ENCODE measurements at places on chromosomes 7 and 10.

DNA sequence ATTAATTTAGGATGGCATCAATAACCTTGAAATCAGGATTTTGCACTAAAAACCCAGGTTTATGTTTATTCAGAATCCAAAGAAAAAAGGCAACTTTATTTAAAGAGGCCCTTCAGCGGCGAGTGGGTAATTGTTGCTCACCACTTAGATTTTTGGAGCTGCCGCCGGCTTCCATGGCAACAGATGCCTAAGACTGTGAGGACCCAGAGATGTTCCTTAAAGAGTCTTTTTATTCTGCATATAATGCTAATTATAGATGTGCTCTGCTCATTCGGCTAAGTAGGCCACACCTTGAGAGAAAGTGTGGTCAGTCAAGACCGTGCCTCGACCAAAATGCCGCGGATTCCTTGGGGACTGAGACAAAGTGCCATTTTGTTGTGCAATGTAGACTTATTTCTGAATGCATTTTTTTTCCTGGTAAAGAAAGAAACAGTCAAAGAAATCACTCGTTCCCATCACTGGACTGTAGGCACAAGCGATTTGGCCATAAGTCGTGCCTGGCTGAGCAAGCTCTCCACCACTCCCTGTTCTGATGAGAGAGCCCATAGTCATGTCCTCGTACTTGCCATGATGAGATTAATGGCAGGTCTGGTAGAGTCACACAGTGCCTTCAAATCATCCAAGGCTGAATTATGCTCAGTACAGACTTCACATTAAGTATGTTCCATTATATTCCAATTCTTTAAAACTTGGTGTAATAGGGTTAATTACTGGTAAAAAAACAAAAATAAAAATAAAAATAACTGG lies 21.4 kb upstream of the MGMT start:
- no peak for DNase-seq

DNA sequence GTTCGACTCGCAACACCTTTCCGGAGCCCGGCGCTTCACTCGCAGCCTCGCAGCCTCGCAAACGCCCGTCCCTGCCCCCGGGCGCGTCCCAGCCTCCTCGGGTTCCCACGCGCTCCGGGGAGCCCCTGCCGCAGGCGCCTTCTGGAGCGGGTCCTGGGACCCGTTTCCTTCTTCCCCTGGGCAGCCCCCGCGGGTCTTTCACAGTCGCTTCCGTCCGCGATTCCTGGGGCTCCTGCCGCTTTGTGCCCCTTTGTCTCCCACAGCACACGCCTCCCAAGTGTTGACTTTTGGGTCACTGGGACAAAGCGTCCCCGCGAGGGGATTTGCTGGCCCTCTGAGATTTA lies 140.7 kb downstream of the DYNC2I1 start:
- no peak for DNase-seq

DNA sequence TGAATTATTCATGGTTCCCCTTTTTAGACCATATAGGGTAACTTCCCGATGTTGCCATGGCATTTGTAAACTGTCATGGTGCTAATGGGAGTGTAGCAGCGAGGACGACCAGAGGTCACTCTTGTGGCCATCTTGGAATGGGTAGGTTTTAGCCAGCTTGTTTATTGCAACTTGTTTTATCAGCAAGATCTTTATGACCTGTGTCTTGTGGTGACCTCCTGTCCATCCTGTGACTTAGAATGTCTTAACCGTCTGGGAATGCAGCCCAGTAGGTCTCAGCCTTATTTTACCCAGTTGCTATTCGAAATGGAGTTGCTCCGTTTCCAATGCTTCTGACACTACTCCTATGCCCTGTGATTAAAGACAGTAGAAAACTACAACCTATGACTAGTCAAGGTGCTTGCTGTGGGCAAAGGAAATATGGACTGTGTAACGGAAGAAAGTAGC lies 18.8 kb upstream of the PAXIP1 start:
- no peak for DNase-seq

- DNase-seq, result peak; percentile 24
These were observed 25.4 kb downstream of the STAM start for GRCh38 chr10:17669185-17669872.

DNA sequence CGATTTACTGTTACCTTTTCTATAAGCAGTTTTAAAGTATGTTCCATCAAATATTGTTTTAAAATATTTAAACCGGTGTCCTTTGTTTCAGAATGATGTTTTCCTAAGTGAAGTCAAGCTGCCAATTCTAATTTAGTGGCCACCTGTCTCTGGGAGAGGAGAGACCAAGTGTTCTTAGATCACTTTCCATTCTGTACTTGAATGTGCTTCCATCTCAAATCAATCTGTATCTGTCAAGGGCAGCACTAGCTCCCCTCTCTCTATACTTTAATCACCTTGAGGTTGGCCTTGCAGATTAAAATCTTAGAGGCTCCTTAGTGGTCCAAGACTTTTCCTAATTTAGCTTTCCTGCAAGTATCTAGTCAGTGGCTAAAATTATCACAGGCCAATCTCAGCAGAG lies 49.6 kb downstream of the LGI1 start:
- DNase-seq, result no peak

DNA sequence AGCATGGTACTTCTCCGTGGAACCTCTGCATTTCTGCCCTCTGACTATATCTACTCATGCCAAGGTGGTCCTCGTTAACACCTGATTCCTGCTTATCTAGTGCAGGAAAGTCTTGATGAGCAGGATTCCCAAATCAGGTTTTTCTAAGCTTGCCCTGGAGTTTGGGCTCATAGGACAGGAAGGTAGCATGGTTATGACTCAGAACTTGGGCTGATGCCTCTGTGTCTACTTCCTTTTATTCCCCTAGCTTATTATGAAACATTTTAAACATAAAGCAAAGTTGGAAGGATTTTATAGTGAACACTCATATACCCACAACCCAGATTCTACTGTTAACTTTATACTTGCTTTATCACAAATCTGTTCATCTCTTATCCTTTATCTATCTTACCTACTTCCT lies 5.6 kb downstream of the SUFU start:
- DNase-seq, result peak; percentile 51
